ENCODE measurements at places on chromosomes 7 and 10. TPM values are rescaled to one million over a fixed set of nuclear protein-coding genes. Genes with fewer than 3 reads are reported as not detected.

GDF2 gene
- not detected for total RNA-seq

CALD1 gene
- total RNA-seq = 127 TPM

GPR146 gene
- 14.4 TPM for total RNA-seq

COL17A1 gene
- 0.92 TPM for total RNA-seq

VSTM2A gene
- total RNA-seq = not detected

SLC18A3 gene
- not detected for total RNA-seq

SEC31B gene
- total RNA-seq = 9.8 TPM

- H3K4me1 ChIP-seq = peaks cover 25% of the 10 kb centered on the region
- DNase-seq = no peak
- H3K27ac ChIP-seq = no peak overlapping the region
- H3K36me3 ChIP-seq = peaks cover 2% of the 10 kb centered on the region
Observed at GRCh38 chr10:95425592-95426465, 135.0 kb upstream of the PDLIM1 start.

- H3K36me3 ChIP-seq = no peaks in the 10 kb centered on the region
- H3K4me3 ChIP-seq = no peak overlapping the region
- no peak overlapping the region for H3K27ac ChIP-seq
- no peaks in the 10 kb centered on the region for H3K27me3 ChIP-seq
Observed at GRCh38 chr7:148045521-148045920, 545.0 kb upstream of the C7orf33 start.

- H3K36me3 ChIP-seq = no peaks in the 10 kb centered on the region
- H3K27me3 ChIP-seq = no peaks in the 10 kb centered on the region
- DNase-seq = no peak
- no peak overlapping the region for H3K4me3 ChIP-seq
- H3K27ac ChIP-seq = no peak overlapping the region
Observed at GRCh38 chr7:70455925-70456324, 676.0 kb upstream of the GALNT17 start.

GRCh38 chr10:85612378-85612775, 754.2 kb downstream of the GRID1 start:
- H3K36me3 ChIP-seq = no peaks in the 10 kb centered on the region
- no peaks in the 10 kb centered on the region for H3K4me1 ChIP-seq
- no peaks in the 10 kb centered on the region for H3K27me3 ChIP-seq
- no peak overlapping the region for H3K27ac ChIP-seq
- DNase-seq = no peak
- no peak overlapping the region for H3K4me3 ChIP-seq

- H3K4me1 ChIP-seq = no peaks in the 10 kb centered on the region
- no peak overlapping the region for H3K4me3 ChIP-seq
- H3K27ac ChIP-seq = no peak overlapping the region
- peaks cover 4% of the 10 kb centered on the region for H3K27me3 ChIP-seq
- H3K36me3 ChIP-seq = no peaks in the 10 kb centered on the region
Observed at GRCh38 chr10:2205406-2205805, 468.1 kb upstream of the ADARB2 start.

DNA sequence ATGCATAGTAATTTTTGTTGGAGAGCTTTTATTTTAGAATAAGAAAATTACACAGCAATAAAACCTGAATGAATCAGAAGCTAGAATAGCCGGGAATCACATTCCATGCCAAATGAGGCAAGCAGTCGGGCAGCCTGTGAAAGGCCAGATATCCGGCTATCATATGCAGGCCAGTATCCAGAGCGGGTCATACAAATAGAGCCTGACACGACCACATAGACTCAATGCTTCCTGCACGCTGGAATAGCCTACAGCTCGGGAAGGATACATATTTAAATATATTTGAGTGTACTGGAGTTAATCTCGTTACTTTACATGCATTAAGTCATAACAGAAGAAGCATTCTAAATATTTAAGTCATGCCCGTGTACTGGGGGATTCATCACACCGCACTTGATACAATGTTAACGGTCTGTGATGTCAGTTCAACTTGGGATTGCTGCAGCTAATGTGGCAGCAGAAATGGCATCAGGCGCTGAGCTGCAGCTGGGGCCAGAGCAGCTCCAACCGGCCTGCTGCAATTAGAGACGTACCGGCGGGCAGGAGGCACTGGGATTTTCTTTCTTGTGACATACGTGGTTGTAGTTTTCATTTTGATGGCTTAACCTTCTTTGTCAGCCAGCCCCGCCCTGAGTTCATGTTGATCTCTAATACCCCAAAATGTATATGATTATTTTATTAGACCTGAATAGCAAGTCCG, 112.0 kb downstream of the EBF3 start:
- H3K27ac ChIP-seq = no peak overlapping the region
- no peaks in the 10 kb centered on the region for H3K4me1 ChIP-seq
- no peak for DNase-seq
- H3K27me3 ChIP-seq = no peaks in the 10 kb centered on the region

DNA sequence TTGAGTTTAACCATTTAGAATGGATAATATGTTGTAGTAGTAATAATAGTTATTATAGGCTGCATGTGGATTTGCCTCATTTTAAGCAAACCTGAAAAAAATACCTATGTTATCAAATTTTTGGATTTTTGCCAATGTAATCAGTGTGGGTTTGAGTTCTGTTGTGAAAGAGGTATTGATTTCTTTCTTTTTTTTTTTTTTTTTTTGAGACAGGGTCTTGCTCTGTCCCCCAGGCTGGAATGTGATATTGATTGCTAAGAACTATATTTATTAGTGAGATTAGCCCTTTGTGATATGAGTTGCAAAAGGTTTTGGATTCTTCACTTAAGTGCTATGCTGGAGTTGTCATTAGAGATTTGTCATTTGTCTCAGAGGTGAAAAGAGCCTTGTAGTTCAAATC, 124.4 kb downstream of the ST7 start:
- H3K27ac ChIP-seq = no peak overlapping the region
- DNase-seq = no peak
- no peaks in the 10 kb centered on the region for H3K27me3 ChIP-seq
- no peaks in the 10 kb centered on the region for H3K36me3 ChIP-seq
- H3K4me1 ChIP-seq = peaks cover 12% of the 10 kb centered on the region

- H3K27ac ChIP-seq = no peak overlapping the region
- H3K4me3 ChIP-seq = no peak overlapping the region
- DNase-seq = no peak
- no peaks in the 10 kb centered on the region for H3K27me3 ChIP-seq
- no peaks in the 10 kb centered on the region for H3K4me1 ChIP-seq
- no peaks in the 10 kb centered on the region for H3K36me3 ChIP-seq
Observed at GRCh38 chr7:111364413-111364812, 197.9 kb downstream of the IMMP2L start.

- no peak for DNase-seq
- H3K4me1 ChIP-seq = no peaks in the 10 kb centered on the region
- no peak overlapping the region for H3K4me3 ChIP-seq
- no peak overlapping the region for H3K27ac ChIP-seq
Observed at GRCh38 chr7:133201470-133201869, 51.4 kb upstream of the EXOC4 start.

DNA sequence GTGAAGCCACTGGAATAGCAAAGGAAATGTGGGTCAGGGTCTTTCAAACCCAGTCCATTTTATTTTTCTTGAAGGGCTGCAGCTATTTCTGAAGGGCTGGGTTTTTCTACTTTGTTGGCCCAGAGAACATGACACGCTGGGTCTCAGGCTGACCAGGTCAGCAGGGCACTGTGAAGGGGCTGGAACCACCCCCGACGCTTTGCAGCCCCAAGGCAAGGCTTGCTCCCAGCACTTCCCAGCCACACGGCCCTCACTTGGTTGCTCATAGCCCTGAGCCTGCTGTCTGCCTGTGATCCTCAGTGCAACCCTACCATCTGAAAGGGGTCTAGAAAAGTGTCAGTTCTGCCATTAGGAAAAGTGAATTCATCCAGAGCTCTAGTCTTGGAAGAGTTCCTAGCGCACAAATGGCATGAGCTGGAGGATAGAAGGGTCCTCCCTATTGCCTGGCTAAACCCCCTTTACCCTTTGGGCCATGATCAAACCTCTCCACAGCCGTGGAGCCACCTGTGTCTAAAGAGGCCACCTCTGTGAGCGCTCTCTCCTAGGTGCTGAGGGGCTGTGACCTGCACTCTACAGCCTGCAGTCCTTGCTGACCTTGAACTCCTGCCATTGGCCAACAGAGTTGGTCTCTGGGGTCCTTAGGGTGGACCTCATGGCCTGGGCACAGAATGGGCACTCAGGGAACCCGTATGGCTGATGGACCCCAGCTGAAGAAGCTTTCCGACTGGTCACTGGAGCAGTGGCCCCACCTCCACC, 132.0 kb downstream of the RGS10 start:
- H3K4me1 ChIP-seq = peaks cover 20% of the 10 kb centered on the region
- no peak for DNase-seq
- no peaks in the 10 kb centered on the region for H3K27me3 ChIP-seq
- H3K36me3 ChIP-seq = no peaks in the 10 kb centered on the region

All from lung (tissue), 17 donors.